Activated T-helper 1 cell treated with anti-CD3 and anti-CD28 coated beads, Interleukin-2, amount 50 U/mL, for 16 hours (primary cell): ENCODE measurements at places on chromosomes 1 and 21.

DNA sequence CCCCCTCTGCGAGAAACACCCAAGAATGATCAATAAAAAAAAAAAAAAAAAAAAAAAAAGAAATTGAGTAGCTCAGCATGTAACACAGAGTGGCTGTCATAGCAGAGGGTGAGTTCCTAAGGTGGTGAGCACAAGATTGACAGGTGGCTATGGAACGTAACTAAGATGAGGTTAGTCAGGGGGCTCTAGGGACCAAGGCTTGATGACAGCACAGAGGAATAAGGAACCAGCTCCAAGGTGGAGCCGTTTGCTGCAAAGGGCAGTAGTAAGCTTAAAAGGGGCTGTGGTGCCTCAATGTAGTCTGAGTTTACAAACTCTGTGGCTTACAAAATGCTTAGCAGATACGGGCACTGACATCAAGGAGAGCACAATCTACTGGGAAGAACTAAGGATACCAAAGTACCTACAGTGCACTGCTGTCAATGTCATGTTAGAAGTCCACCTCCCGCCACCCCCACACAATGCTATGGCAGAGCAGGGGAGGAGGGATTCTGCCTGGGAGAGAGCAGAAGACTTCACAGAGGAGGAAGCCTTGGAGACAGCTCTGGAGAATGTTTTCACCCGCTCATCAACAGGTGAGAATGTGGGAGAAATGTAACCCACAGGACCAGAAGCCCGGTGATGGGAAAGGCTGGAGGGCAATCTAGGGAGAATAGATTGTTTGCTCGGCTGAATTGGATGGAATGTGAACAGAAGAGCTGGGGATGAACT, 13.1 kb downstream of the IQGAP3 start:
- DNase-seq: no peak

- DNase-seq: no peak
Measured at GRCh38 chr1:110633646-110634030, 27.5 kb upstream of the KCNA2 start.

DNA sequence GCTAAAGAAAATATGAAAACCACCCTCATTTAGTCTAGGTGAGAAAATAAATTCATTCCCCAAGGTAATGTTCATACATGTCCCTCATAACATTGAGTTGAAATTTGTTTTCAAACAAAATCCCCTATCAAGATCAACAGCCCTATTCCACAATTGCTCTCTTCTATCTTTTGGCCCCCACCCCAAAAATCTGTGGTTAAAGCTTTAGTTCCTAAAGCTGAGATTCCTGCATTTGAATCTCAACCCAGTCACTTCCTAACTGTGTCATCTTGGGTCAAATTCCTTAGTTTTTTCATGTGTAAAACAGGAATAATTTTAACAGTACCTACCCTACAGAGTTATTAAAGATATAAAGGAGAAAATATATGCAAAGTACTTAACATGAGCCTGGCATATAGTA, 22.0 kb downstream of the KIAA0319L start:
- no peak for DNase-seq

GRCh38 chr1:30824736-30825429, 67.3 kb upstream of the LAPTM5 start:
- no peak for DNase-seq

DNA sequence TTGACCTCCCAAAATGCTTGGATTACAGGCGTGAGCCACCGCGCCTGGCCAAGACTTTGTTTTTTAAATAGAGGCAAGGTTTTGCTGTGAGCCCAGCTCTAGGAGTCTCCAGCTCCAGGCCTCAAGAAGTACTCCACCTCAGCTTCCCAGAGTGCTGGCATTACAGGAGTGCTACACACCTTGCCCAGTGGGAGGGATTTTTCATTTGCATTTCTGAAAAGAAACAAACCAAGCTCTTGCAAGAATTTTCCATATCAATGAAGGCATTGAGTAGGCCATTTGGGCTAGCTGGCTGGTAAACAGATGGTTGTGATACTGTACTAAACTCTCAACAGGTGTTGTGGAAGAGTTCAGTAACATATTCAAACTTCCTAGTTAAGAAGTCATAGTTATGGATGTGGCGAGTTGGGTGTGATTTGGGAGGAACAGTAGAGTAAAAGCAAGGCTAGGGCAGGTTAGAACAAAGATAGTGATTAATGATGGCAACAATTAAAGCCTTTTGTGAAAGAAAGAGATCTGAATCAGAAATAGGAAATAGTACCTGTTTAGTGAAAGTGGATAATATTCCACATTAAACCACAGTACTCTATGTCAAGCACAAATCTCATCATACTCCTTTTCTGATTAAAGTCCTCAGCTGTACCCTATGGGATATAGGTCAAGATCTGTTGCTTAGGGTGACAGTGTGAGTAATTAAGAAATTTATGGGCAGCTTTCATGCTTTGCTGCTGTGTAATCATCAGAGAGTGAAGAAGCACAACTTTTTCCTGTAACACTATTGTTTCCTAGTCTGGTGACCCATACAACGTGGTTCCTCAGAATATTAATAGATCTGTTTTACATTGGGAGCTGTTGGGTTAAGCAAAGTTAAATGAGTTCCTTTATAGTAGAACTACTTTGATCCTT, 10.7 kb downstream of the AKIRIN1 start:
- DNase-seq: no peak

GRCh38 chr1:67335411-67335810, 27.7 kb downstream of the IL12RB2 start:
- DNase-seq: no peak
